ENCODE measurements at places on chromosomes 3 and 15.

DNA sequence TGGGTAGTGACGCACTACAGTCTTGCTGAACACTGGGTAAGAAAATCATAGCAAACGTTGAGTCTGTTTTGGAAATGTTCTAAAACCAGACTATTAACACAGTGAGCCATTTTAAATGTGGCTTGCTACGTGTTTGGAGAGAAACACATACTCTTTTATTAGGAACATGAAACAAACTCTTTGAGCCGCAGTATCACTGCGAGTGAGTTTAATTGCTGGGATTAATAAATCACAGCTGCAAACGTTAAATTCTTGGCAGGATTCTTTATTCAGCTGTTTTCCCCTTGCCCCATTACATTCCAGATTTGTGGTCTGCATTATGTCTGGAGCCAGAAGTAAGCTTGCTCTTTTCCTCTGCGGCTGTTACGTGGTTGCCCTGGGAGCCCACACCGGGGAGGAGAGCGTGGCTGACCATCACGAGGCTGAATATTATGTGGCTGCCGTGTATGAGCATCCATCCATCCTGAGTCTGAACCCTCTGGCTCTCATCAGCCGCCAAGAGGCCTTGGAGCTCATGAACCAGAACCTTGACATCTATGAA, 33.6 kb downstream of the BTD start:
- DNase-seq = no peak

GRCh38 chr3:117743993-117744392, 1034.4 kb downstream of the TUSC7 start:
- DNase-seq = no peak

- no peak for DNase-seq
Measured at GRCh38 chr3:62939707-62940106, 64.5 kb upstream of the CADPS start.

GRCh38 chr15:82832601-82833361, 23.4 kb downstream of the WHAMM start:
- peak; percentile 17 for DNase-seq

- no peak for DNase-seq
Measured at GRCh38 chr15:43423793-43424192, 52.9 kb downstream of the TUBGCP4 start.

DNA sequence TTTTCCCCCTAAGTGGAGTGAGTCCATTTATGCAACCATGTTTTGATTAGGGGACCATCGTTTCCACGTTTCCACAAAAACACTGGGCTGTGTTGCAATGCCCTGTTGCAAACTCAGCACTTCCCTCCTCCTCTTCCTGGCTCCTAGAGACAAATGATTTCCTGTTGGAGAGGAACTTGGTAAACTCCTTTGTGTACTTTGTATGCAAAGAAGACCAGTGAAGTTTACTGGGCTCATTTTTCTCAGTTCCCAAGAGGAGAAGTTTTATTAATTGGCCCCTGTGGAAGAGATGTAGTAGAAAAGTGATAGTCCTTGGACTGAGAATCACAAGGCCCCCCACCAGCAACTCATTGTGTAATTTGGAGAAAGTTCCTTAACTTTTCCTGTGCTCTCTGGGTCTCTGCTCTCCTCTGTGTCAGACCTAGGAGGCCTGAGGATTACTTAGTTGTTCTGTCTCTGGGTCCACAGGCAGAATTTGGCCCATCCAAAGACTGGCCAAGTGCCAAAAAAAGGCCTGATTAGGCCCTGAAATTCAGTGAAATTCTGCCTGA, 95.0 kb downstream of the ATG7 start:
- DNase-seq = no peak

DNA sequence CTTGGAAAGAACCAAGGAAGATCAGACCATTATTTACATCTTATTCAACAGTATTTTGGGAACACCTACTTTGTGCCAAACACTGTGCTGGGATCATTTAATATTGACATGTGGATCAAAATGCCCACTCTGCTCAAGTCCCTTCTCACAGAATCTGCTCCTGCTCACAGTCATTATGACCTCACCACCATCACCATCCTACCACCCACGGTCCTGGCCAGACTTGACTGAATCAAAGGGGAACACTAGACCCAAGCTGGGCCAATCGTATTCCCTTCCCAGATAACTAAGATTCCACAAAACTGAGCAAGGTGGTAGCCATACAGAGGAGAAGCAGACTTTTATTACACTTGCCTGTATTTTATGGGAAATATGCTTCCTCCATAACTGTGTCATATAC, 3.4 kb upstream of the CEP152 start:
- no peak for DNase-seq

- no peak for DNase-seq
Measured at GRCh38 chr3:188234132-188234531, 80.2 kb downstream of the LPP start.

GRCh38 chr3:166104938-166105337, 267.7 kb upstream of the BCHE start:
- no peak for DNase-seq

GRCh38 chr3:188472336-188472735, 318.4 kb downstream of the LPP start:
- DNase-seq = no peak

DNA sequence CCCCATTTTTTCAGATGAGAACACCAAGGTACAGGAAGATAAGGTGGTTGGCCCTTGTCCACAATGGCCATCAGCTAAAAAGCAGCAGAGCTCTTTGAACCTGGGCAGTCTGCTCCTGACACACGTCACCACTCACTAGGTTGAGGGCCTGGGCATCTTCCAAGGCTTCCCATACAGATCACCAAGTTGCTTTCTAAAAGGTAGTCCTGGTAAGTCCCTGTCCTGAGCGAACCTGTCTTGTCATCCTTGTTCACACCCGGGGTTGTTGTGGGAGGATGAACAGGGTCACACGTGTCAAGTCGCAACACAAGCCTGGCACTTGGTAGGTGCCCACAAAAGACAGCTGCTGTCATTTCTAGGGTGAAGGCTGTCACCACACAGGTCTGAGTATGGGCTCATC, 260.4 kb downstream of the EPHB1 start:
- DNase-seq = no peak

- DNase-seq = no peak
Measured at GRCh38 chr15:77144492-77145070, 73.7 kb upstream of the TSPAN3 start.

DNA sequence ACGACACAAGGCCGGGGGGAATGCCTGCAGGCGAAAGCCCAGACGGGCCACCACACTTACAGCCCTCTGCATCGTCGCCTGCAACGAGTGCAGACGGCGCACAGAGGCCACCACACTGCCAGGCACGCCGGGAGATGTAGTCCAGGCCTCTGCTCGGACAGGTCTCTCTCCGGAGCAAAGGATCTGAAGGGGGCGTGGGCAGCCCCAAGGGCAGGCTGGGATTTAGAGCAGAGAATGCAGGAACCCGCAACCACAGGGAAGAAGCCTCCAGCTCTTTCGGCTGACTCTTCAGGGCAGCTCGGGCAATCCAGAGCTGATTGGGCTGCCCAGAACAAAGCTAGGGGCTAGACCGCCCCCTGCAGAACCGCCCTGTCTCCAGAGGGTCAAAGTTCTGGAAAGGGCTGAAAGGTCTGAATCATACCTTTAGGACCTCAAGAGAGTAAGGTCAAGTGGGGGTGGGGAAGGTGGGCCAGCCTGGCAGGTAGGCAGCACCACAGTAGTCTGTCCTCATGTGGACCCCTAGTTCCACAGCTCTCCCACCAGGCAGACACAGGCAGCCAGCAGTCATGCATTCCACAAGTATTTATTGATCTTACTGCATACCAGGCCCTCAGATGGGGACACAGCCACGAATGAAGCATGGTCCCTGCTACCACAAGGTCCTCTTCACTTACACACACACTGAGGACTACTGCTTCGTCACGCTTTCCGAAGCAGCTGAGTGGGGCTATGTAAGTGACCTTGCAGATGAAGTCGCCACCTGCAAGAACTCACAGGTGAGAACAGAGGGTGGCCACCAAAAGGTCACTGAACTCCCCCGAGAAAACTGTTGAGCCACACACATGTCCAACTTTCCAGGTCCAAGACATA, at the start of gene AMT:
Gene AMT (minus strand): TSS at position 95 of the 870 bp plus-strand sequence. CDS start 23 bp downstream, at position 72.
- no peak for DNase-seq

DNA sequence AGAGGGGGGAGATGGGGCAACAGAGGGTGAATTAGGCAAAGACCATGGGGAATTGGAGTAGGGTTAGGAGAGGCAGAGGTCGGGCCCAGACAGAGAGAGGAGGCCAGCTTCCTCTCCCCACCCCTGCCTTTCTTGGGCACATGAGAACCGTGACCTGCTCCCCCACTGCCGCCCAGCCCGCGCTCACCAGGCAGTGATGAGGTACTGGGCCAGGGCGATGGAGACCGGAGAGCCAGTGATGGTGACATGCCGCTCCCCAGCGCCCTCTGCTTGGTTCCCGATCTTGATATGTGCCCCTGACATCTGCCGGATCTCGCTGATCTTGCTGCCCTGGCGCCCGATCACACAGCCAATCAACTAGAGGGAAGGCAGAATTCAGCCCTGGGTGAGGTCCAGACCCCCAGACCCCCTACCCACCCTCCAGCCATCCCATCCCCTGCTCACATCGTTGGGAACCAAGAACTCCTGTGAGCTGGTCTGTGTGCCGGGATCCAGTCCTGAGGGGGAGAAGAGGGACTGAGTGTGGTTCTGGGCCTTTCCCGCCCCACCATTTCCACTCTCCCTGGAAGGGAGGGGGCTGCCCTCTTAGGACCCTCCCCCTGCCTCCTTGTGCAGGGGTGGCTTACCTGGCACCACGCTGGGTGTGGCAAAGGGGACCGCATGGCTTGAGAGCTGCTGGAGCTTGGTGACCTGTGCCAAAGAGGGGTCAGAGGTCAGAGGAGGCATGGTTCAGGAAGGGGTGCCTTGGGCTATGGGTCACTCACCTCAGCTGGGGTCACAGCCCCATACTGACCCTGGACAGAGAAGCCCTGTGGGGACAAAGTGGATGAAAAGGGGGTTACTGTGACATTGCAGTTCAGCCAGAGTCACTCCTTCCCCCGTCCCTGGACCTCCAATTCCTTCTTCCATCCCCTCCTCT, 3.7 kb downstream of the GPR62 start:
- DNase-seq = no peak

- DNase-seq = no peak
Measured at GRCh38 chr3:71026634-71027578, 556.6 kb downstream of the FOXP1 start.

DNA sequence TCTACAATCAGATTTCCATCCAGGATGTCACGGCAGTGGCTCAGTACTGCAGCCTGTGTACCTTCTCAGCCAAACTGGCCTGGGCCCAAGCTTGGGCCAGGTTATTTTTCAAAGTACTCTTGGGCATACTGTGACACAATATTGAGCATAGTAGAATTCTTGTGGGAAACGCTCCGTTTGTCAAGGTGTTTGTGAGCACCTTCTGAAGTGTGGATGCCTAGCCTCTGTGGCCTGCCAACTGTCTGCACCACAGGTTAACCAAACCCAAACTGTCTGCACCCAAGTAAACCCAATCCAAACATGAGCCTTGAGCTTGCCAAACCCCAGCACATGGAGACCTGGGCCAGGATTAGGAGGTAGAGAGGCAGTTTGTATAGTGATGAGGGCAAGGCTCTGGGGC, 25.4 kb downstream of the CTDSPL start:
- no peak for DNase-seq

DNA sequence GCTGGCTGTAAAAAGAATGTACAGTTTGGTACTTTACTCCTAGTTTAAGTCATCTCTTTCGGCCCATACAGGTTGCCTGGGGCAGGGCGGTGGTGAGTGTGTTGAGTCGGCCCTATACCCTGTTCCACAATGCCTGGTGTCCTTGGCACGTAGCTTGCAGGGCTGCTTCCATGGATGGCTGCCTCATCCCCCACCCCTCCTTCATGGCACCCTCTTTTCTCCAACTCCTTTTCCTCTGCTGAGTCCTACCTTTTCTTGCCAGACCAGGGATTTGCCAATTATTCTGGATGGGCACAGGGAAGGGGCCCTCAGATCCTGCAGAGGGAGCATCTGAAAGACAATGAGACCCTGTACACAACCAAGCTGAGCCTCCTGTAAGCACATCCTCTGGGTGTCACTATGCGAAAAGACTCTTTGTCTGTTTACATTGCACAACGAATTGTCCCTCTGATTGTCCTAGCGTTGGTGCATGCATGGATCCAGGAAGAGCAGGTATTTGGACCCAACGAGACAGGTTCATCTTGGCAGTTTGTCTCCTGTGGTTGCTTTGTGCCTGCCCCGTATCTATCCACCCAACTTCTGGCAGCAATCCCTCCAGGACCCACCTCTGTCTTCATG, 73.6 kb upstream of the CGNL1 start:
- DNase-seq = no peak

- no peak for DNase-seq
Measured at GRCh38 chr3:27792869-27793268, 70.7 kb upstream of the EOMES start.

- DNase-seq = no peak
Measured at GRCh38 chr15:101489599-101490407, at the start of gene PCSK6. TSS of gene PCSK6 (minus strand) at chr15:101489707. CDS start at chr15:101489670, 37 bp downstream.

DNA sequence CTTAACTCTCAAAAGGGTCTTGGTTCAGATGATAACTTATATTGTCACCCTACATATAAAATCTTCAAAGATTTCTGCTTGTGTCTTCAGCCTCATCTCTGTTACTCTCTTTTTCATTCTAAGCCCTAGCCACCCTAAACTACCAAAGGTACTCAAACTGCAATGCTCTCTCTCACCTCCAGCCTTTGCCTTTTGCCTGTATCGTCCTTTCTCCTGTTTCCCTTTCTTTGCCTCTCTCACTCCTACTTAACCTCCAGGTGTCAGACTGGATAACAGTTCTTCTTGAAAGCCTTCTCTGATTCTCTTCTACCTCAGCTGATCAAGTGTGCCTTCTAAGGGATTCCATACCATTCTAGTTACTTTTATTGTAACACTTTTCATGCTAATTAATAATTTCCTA, 149.8 kb downstream of the SERPINI1 start:
- DNase-seq = no peak

GRCh38 chr3:144332868-144333267, 361.2 kb downstream of the DIPK2A start:
- no peak for DNase-seq

- DNase-seq = no peak
Measured at GRCh38 chr3:71144525-71145253, 438.8 kb downstream of the FOXP1 start.
